ENCODE measurements at places on chromosomes 1 and 21. TPM values are rescaled to one million over a fixed set of nuclear protein-coding genes. Genes with fewer than 3 reads are reported as not detected.

AIRE gene
- not detected for total RNA-seq

DNA sequence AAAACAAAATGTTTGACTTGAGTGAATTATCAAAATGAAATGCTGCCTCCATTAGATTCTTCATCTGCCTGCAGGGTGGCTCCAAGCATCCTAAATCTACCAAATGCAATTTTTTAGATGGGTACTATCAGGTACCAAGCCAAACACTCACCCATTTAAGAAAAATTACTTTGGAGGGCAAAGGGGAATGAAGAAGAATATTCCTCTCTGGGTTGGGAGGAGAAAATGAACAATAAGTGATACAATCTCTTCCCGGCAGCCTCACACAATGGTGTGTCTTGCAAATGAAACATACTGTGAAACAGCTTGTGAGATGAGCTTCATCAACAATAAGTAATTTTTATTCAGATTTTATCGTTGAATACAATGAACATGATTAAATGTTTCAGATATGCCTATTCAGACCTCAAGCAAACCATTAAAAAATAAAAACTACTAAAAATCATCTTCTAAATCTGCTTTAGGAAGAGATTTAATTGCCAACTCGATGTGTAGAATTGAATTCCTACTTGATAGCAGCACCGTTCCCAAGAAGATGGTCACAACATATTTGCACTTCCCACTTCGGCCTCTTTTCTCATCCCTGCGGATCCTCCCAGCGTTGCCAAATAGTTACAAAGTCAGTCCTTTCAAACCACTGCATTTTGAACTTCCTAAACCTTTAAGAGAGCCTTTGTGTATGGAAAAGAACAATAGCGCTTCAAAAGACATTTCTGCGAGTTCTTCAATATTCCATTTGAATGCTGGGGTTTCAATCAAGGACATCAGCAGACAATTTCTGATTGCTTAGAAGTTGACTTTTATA is 2.7 kb downstream of the DAB1 start:
- peaks cover 6% of the 10 kb centered on the region for H3K4me1 ChIP-seq
- peaks cover 71% of the 10 kb centered on the region for H3K27me3 ChIP-seq
- no peaks in the 10 kb centered on the region for H3K36me3 ChIP-seq
- no peak overlapping the region for H3K27ac ChIP-seq
- DNase-seq: no peak

TESK2 gene
- total RNA-seq: 8.4 TPM

ADPRS gene
- 26.9 TPM for total RNA-seq

DNA sequence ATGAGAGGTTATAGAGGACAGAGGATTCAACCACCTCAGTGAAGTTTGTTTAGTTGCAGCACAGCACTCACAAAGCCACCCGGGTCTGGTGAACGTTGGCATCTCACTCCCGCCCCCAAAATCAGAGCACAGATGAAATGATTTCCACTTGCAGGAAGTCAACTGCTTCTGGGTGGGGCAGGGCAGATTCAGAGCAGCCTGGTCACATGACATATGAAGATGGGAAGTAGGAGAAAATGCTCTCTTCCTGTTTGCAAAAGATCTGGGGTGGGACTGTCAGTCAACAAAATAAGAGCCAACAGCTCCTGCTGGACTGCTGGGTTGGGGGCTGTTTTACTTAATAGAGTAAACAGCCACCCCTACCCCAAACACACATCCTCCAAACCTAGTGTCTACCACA is 43.2 kb downstream of the LRRC71 start:
- DNase-seq: no peak
- no peaks in the 10 kb centered on the region for H3K4me1 ChIP-seq
- peaks cover 69% of the 10 kb centered on the region for H3K36me3 ChIP-seq
- H3K27ac ChIP-seq: peak overlapping the region; percentile 8

CDC20 gene
- total RNA-seq: 1.8 TPM

DNA sequence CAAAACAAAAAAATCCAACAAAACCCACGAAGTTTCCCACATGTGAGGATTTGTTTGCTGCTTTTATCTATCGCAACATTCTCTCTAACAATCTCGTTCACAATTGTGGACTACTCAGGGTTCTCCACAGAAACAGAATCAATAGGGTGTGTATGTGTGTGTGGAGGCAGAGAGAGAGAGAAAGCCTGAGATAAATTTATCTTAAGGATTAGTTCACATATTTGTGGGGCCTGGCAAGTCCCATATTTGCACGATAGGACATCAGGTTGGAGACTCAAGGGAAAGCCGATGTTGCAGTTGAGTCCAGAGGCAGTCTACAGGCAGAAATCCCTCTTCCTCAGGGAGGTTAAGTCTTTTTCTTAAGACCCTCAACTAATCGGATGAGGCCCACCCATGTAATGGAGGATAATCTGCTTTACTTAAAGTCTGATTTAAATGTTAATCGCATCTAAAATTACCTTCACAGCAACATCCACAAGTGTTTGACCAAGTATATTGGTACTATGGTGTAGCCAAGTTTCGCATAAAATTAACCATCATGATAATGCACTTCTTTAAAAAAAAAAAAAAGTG is 31.7 kb downstream of the ADAMTS1 start:
- no peaks in the 10 kb centered on the region for H3K27me3 ChIP-seq
- no peaks in the 10 kb centered on the region for H3K4me1 ChIP-seq
- no peak for DNase-seq
- H3K36me3 ChIP-seq: no peaks in the 10 kb centered on the region
- H3K27ac ChIP-seq: no peak overlapping the region

- H3K4me1 ChIP-seq: no peaks in the 10 kb centered on the region
- DNase-seq: no peak
- H3K27me3 ChIP-seq: no peaks in the 10 kb centered on the region
Observed at GRCh38 chr1:192061556-192061955, 96.7 kb upstream of the RGS18 start.

- DNase-seq: no peak
- no peak overlapping the region for H3K27ac ChIP-seq
- no peaks in the 10 kb centered on the region for H3K4me1 ChIP-seq
- no peak overlapping the region for H3K4me3 ChIP-seq
Observed at GRCh38 chr1:233790662-233791371, 113.7 kb upstream of the SLC35F3 start.

- no peak overlapping the region for H3K27ac ChIP-seq
- no peak overlapping the region for H3K4me3 ChIP-seq
- DNase-seq: no peak
- H3K4me1 ChIP-seq: peaks cover 10% of the 10 kb centered on the region
- H3K27me3 ChIP-seq: no peaks in the 10 kb centered on the region
Observed at GRCh38 chr1:239814306-239814881, 277.3 kb upstream of the FMN2 start.

DNA sequence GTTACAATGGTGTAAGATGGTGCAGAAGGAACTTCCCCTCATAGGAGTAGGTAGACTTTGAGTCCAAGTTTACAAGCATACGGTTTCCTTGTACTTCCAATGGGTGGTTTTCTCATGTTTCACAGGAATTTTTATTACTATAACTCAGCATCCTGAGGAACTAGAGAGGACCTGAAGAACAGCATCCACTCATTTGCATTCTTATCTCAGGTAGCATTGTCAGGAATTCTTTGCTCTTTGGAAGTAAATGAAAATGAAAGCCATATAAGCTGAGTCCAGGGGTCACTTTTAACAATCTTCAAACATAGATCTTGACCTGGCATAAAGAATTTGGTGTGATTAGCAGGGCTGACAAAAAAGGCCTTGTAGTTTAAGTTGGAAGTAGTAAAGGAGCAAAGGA is 34.4 kb downstream of the CLCA4 start:
- DNase-seq: no peak
- no peaks in the 10 kb centered on the region for H3K36me3 ChIP-seq
- H3K4me1 ChIP-seq: no peaks in the 10 kb centered on the region
- H3K4me3 ChIP-seq: no peak overlapping the region
- no peak overlapping the region for H3K27ac ChIP-seq
- H3K27me3 ChIP-seq: no peaks in the 10 kb centered on the region

SERPINC1 gene
- not detected for total RNA-seq

CHI3L1 gene
- 85.1 TPM for total RNA-seq

DNA sequence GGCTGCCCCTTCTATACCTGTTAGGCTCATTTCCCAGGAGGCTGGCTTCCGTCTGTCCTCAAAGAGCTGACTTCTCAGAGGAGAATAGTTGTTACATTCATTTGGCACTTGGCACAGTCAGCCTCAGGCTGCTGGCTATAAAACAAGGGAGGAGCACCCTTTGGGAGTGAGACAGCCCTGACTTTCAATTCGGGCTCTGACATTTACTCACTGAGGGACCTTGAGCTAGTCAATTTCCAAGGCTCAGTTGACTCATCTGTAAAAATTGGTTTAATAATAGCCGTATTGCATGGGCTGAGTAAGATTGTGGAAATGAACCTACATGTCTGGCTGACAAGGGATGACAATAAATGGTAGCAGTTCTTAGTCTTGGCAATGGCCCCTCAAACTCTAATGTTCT is 13.7 kb downstream of the ALX3 start:
- H3K27ac ChIP-seq: no peak overlapping the region
- H3K36me3 ChIP-seq: peaks cover 63% of the 10 kb centered on the region
- no peak for DNase-seq
- H3K27me3 ChIP-seq: no peaks in the 10 kb centered on the region
- no peaks in the 10 kb centered on the region for H3K4me1 ChIP-seq
- no peak overlapping the region for H3K4me3 ChIP-seq

SHCBP1L gene
- total RNA-seq: not detected

LORICRIN gene
- not detected for total RNA-seq

DNA sequence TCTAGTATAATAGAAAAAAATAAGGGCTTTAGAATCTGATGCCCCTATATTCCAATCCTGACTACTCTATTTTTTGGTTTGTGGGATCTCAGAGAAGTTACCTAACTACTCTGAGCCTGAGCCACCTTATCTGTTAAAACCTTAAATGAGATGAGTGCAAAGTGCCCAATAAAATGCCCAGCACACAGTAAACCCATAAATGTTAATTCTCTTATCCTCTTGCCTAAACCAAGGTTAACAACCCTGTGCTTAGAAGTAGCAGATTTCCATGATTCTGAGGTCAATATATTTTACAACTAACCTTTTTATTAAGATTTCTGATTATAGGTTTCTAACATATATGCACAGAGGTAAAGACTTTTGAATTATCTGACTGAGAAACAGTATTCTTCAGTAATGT is 35.8 kb downstream of the DOCK7 start:
- H3K27me3 ChIP-seq: no peaks in the 10 kb centered on the region
- DNase-seq: no peak
- H3K4me3 ChIP-seq: no peak overlapping the region
- H3K4me1 ChIP-seq: no peaks in the 10 kb centered on the region

GRCh38 chr1:98001764-98002163 is 80.9 kb upstream of the DPYD start:
- H3K27ac ChIP-seq: no peak overlapping the region
- H3K4me3 ChIP-seq: no peak overlapping the region
- no peak for DNase-seq
- H3K27me3 ChIP-seq: no peaks in the 10 kb centered on the region

AGO1 gene
- total RNA-seq: 27.7 TPM

GRCh38 chr1:231027971-231028370 is 12.1 kb downstream of the FAM89A start:
- no peak overlapping the region for H3K4me3 ChIP-seq
- peaks cover 9% of the 10 kb centered on the region for H3K4me1 ChIP-seq
- no peaks in the 10 kb centered on the region for H3K27me3 ChIP-seq
- H3K36me3 ChIP-seq: no peaks in the 10 kb centered on the region

DNA sequence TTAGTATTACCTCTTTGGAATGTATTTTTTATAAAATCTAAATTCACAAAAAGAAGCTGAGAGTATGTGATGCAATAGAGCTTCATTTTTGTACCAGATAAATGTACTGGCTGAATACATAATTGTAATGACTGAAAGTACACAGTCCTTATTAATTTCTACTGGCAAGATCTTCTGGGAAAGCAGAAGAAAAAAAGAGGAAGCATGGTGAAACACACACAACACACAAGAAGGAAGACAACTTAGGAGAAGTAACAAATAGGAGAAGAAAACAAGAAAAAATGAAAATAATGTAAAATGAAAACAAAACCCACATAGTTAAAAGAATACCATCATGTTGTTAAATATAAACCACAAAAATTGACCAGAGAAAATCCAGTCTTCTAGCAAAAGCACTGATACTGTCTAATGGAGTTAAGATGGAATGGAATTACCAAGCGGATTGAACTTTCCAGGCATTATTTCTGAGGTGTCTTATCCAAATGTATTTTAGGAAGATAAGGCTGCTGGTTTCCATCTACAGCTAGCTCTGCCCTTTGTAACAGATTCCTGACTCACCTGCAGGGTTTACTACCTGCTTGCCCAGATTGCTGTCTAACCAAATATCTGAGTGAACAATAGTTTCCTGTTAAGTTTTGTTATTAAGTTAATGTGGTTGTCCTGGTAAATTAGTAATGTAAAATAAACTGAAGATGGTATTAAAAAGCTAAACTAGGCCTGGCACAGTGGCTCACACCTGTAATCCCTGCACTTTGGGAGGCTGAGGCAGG is 4.5 kb upstream of the COP1 start:
- H3K27ac ChIP-seq: no peak overlapping the region
- H3K27me3 ChIP-seq: no peaks in the 10 kb centered on the region
- no peaks in the 10 kb centered on the region for H3K36me3 ChIP-seq
- peaks cover 5% of the 10 kb centered on the region for H3K4me1 ChIP-seq
- no peak for DNase-seq
- no peak overlapping the region for H3K4me3 ChIP-seq

GRCh38 chr1:53669621-53670191 is 69.3 kb downstream of the GLIS1 start:
- H3K4me1 ChIP-seq: no peaks in the 10 kb centered on the region
- no peak for DNase-seq
- no peaks in the 10 kb centered on the region for H3K36me3 ChIP-seq
- H3K27me3 ChIP-seq: no peaks in the 10 kb centered on the region
- no peak overlapping the region for H3K27ac ChIP-seq

DNA sequence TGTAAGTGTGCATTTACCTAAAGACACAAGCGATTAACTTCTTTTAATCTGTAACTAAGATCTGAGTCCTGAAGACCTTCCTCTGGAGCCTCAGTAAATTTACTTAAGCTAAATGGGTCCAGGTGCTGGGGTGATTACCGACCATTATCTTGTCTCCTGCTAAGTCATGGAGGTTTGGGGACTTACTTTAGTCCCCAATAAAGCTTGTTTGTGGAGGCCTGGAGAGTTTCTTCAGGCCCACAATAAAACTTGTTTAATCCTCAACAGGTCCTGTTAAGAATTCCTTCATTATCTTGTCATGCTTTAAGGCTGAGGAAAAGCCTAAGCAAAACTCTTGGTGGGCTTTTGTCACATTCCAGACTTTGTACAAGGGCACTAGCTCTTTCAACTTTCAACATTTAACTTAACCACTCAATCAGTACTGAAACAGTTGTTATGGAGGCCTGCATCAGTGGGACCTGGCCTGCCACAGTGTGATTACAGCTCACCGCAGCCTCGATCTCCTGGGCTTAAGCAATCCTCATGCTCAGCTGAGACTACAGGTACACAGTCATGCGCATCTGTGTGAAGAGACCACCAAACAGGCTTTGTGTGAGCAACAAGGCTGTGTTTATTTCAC is 84.0 kb downstream of the FMO4 start:
- DNase-seq: no peak
- H3K27ac ChIP-seq: no peak overlapping the region
- H3K36me3 ChIP-seq: no peaks in the 10 kb centered on the region

- no peaks in the 10 kb centered on the region for H3K4me1 ChIP-seq
- no peaks in the 10 kb centered on the region for H3K36me3 ChIP-seq
- H3K4me3 ChIP-seq: no peak overlapping the region
- no peak for DNase-seq
- H3K27me3 ChIP-seq: no peaks in the 10 kb centered on the region
- H3K27ac ChIP-seq: no peak overlapping the region
Observed at GRCh38 chr21:32878661-32879060, 107.1 kb upstream of the PAXBP1 start.

- H3K36me3 ChIP-seq: no peaks in the 10 kb centered on the region
- H3K4me1 ChIP-seq: no peaks in the 10 kb centered on the region
- H3K4me3 ChIP-seq: no peak overlapping the region
- H3K27ac ChIP-seq: no peak overlapping the region
- DNase-seq: no peak
Observed at GRCh38 chr1:91273875-91274274, 130.8 kb downstream of the HFM1 start.
